Thyroid gland (tissue), 4 donors: ENCODE measurements at places on chromosomes 12 and 14.

GRCh38 chr14:90239139-90239538 is 17.2 kb upstream of the PSMC1 start:
- DNase-seq: no peak

DNA sequence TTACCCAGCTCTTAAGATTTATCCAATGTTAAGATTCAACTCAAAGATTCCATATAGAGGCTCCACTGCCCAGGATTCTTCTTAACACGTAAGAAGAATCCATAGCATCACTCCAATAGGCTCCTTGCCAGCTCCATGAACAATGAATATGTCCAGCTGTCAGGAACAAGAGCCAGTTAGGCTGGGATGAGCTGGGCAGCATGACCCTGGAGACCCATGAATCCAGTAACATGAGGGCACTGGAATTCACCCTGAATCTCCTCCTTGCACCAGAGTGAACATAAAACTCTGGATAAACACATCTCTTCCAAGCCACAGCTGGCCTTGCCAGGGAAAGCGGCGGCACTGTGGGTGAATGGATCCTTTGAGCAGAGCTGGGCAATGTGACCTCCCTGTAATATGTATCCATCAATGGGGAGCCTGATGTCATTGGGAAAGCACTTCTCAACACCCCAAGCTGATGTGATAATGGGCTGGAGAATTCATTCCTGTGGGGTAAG is 24.4 kb upstream of the TC2N start:
- no peak for DNase-seq

- peak; percentile 92 for DNase-seq
These were observed at the start of gene ACVR1B for GRCh38 chr12:51951199-51951842. Gene ACVR1B (plus strand): TSS chr12:51951699. CDS start chr12:51951744, 45 bp downstream.

DNA sequence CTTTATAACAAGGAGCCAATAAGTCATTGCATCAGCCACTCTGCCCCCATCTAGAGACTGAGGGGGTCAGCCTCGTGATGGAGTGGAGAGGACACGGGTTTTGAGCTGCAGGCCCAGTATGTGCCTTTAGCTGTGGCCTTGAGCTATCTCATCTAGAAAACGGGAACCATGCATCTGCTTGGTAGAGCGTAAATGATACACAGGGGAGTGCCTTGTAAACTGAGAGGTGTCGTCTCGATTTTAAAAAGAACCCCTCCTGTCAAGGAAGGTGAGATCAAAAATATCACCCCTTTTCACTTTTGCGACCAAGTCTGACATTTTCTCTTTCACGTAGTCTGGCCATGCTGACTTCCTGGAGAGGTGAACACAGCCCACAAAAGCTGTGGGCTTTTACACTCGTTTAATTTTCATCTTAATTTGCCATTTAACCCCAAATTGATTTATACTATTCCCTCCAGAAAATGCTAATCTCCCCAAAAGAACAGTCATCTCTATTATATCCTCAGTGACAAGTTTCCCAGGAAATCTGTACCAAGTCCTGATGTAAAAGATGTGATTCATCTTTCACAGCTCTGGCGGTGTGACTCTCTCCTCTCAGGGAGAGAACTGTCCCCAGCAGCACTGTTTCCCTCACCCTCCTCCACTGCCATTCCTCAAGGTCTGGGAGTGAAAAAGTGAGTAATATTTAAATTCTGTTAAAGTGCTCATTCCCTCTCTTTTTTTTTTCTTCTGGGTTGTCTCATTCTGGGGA is 30.6 kb downstream of the VCPKMT start:
- DNase-seq: no peak

GRCh38 chr14:74684434-74684833 is 28.4 kb downstream of the AREL1 start:
- DNase-seq: no peak

GRCh38 chr12:56721216-56721615 is 3.9 kb downstream of the NACA start:
- DNase-seq: no peak

GRCh38 chr14:105223770-105224544 is 24.4 kb upstream of the BTBD6 start:
- DNase-seq: no peak

GRCh38 chr14:63460680-63461369 is 82.4 kb downstream of the PPP2R5E start:
- no peak for DNase-seq

DNA sequence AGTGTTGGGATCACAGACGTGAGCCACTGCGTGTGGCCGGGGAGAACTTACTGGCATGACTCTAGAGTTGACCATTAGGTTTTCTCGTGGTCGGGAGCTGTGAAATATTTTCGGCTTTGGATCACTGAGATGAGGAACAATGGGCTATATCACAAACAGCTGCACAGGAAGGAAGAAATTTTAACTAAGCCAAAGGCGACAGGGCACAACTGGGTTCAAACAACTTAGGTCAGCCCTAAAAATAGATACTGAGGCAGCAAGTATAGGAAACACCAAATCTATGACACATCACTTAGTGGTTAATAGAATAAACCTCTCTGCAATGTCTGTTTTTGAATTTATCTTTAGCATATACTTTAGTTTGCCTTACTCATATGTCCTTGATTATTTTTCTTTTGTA is 162.9 kb downstream of the LRIG3 start:
- DNase-seq: no peak

GRCh38 chr14:64515053-64515452 is 10.5 kb downstream of the ZBTB1 start:
- peak; percentile 42 for DNase-seq

GRCh38 chr12:131862084-131862441 is 32.4 kb upstream of the ULK1 start:
- no peak for DNase-seq

GRCh38 chr14:50410921-50411320 is 14.2 kb upstream of the CDKL1 start:
- no peak for DNase-seq

DNA sequence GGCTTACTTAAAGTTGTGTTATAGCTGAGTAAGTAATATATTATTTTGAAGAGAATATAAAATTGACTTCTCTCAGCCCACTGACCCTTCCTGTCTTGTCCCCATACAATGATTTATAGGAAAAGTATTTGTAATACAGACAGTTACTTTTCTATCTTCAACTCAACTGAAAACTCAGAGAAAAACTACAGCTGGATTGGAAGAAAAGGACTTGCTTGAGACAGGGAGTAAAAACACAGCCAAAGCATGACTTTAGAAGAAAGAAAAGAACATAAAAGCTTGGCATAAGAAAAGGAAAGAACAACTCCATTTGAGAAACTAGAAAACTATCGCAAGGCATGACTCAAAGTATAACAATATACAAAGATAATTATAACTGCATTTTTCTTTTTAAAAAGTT is 57.5 kb downstream of the MSRB3 start:
- DNase-seq: no peak

GRCh38 chr14:75437201-75438143 is 9.7 kb downstream of the JDP2 start:
- no peak for DNase-seq

DNA sequence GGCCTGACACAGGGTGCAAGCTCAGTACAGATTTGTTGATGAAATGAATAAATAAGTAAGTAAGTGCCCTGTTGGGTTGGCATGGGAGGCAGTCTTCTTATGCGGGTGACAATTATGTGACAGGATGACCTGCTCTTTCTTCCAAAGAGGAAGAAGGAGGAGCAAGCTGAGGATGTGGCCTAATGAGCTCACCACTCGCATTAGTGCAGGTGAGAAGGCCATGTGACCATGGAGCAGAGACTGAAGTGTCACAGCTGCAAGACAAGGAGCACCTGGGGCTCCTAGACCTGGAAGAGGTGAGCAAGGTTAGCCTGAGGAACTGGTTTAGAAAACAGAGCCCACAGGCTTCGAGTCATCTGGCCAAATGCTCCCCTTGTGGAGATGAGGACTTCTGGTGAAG is 34.9 kb downstream of the LRTM2 start:
- DNase-seq: no peak

GRCh38 chr12:5170844-5171243 is 127.2 kb downstream of the KCNA5 start:
- no peak for DNase-seq

DNA sequence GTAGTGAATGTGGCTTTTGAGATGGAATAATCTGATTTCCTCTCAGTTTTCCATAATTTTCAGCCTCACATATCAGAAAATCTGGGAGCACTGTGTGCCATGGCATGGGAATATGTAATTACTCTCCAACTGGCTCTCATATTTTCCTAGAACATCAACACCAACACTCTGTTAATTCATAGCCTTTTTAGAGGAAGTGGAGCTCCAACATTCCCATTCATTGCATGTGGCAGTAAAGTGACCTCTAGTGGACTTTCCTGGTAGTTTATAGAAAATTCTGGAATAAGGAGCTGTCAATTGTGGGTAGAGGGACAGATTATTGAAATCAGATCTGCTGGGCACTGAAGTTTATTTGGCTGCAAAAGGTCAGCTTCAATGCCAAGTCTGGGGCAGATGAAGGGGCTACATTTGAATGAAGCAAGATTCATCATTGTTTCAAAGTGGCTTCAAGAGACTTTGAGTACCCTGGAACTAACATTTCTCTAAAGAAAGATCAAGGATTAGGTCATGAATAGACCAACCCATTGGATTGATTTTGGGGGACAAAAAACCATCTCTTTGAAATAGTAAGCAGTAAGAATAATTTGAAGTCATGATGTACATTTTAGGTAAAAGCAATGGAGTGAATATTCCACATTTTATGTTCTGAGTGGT is 23.6 kb upstream of the USP44 start:
- no peak for DNase-seq

- peak; percentile 63 for DNase-seq
These were observed 3.2 kb downstream of the SUSD6 start for GRCh38 chr14:69614592-69614991.

DNA sequence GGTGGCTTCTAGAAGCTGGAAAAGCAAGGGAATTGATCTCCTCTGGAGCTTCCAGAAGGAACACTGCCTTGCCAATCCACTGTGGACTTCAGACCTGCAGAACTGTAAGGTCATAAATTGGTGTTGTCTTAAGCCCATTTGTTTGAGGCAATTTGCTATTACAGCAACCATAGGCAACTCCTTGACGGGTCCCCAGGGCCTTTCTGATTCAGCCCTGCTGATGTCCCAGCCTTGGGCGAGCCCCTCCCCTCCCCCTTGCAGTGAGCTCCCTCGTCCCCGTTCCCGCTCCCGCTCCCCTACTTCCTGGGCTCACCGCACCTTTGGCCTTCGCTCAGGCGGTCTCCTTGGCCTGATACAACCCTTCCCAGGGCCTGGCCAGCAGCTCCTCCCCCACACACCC is 18.9 kb upstream of the DIO3 start:
- DNase-seq: no peak

GRCh38 chr12:89661706-89662330 is 46.8 kb downstream of the ATP2B1 start:
- no peak for DNase-seq

- DNase-seq: no peak
These were observed 20.0 kb downstream of the SLC15A4 start for GRCh38 chr12:128803788-128804187.

GRCh38 chr14:105195051-105195450 is 13.9 kb upstream of the NUDT14 start:
- DNase-seq: no peak

- no peak for DNase-seq
These were observed 58.3 kb downstream of the SIX1 start for GRCh38 chr14:60590991-60591414.

- DNase-seq: no peak
These were observed 251.7 kb downstream of the TMEM132C start for GRCh38 chr12:128518644-128519043.

DNA sequence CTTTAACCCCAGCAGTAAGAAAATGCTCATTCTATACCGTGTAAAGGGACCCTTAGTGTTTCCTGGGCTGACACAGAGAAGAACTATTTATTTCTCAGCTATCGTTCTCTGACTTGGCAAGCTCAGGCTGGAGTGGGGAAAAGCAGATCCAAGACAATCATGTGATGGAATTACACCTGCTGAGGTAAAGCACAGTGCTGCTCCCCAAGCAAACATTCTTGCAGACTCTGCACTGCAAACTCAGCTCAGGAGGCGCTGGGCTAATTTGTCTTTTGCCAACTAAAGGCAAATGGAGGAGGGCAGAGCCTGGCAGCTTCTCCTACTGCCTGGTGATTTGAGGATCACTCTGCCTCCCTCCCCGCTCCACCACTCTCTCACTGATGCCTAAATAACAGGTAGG is 57.8 kb upstream of the FUT8 start:
- peak; percentile 32 for DNase-seq

DNA sequence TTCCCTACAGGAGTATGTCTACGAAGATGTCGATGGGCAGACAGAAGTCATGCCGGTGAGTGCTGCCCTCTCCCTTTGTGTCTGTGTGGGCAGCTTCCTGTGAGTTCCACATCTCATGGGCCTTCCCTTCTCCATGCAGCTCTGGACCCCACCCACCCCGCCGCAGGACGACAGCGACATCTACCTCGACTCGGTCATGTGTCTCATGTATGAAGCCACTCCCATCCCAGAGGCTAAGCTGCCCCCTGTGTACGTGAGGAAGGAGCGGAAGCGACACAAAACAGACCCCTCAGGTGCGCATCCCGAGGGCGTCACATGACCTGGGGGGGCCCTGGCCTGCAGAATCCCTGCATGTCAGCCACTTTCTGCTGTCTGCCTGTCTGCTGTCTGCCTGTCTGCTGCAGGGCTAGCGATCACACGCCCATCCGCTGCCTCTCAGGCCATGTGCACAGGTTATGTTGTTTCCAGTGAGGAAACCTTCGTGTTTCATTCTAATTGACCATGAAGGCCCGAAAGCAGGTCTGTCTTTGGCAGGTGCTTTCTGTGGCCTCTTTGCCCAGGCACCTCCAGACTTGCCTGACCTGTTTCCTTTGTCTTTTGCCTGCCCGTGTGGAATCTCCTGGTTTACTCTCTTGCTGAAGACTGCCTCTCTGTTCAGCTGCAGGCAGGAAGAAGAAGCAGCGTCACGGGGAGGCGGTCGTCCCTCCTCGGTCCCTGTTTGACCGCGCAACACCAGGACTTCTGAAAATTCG is 95.1 kb downstream of the EP400 start:
- DNase-seq: no peak

DNA sequence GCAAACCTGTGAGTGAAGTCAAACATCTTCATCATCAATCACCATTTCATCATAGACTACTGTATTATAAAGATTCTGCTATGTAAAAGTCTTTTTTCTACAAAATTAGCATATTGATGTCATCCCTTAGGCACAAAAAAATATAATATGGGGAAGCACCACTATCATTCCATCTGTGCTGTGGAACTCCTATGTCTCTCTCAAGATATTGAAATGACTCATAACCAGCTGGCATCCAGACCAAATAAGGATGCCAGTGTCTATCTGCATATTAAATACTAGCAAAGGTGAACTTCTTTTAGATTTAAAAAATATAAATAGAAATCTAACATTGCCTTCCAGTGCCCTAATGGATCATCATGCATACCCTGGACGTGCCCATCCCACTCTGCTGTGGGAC is 17.9 kb upstream of the DCAF5 start:
- no peak for DNase-seq

DNA sequence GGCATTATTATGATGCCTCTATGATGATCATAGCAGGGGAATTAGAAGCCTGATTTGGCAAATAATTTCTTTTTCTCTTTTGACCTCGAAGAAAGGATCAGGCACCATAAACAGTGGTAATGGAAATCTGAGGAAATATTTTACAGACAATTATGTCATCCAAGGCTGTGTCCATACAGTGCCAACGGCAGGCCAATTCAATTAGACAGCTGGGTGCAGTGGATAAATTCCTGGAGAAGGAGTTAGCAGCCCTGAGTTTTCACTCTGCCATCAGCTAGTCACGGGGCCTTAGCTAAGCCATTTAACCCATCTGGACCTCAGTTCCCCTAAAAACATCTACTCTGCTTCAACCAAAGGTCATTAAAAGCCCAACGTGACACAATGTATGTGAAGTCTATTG is 4.1 kb downstream of the TPH2 start:
- no peak for DNase-seq

- DNase-seq: no peak
These were observed 148.6 kb upstream of the TMEM260 start for GRCh38 chr14:56431013-56431412.
